Memory B cell (primary cell): ENCODE measurements at places on chromosomes 3 and 15.

DNA sequence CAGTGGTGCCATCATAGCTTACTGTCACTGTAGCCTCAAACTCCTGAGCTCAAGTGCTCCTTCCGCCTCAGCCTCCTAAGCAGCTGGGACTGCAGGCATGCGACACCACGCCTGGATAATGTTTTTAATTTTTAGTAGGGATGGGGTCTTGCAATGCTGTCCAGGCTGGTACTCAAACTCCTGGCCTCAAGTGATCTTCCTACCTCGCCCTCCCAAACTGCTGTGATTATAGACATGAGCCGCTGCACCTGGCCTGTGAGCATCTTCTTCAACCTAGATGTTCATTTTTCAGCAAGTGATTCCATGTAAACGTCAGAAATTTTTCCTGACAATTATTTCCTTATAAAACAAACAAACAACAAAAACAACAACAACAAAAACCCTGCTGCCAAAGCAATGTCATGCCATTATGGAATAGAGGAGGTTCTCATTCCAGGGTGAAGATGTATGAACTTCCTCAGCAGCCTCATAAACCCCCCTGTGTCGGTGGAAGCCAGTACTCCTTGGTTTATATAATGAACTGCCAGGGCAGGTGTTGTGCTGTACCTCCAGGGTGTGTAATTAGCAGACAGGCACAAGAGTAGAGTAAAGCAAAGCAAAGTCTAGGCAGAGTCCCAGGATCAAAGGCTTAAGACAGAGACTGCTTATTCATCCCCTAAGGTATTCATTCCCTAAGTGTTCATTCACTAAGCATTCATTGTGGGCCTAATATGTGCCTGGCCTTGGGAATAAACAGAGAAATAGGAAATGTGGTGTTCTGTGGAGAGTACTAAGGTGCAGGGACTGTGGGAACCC lies 44.6 kb downstream of the NR2C2 start:
- H3K4me1 ChIP-seq, result peaks cover 32% of the 10 kb centered on the region
- H3K27me3 ChIP-seq, result no peaks in the 10 kb centered on the region
- peaks cover 2% of the 10 kb centered on the region for H3K36me3 ChIP-seq
- peak overlapping the region; percentile 76 for H3K27ac ChIP-seq
- DNase-seq, result no peak

- H3K27me3 ChIP-seq, result peaks cover 9% of the 10 kb centered on the region
- H3K4me3 ChIP-seq, result no peak overlapping the region
- DNase-seq, result no peak
- no peak overlapping the region for H3K27ac ChIP-seq
Observed at GRCh38 chr3:141148770-141149169, 82.9 kb upstream of the PXYLP1 start.

DNA sequence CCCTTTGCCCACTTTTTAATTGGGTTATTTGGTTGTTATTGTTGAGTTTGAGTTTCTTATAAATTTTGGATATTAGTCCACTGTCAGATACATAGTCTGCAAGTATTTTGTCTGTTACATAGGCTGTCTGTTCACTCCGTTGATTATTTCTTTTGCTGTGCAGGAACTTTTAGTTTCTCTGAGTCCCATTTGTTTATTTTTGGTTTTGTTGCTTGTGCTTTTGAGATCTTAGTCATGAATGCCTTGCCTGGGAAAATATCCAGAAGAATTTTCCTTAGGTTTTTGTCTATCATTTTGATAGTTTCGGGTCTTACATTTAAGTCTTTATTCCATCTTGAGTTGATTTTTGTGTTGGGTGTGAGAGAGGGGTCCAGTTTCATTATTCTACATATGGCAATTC lies 254.5 kb downstream of the NLGN1 start:
- no peak overlapping the region for H3K27ac ChIP-seq
- DNase-seq, result no peak
- no peak overlapping the region for H3K4me3 ChIP-seq
- H3K4me1 ChIP-seq, result no peaks in the 10 kb centered on the region
- no peaks in the 10 kb centered on the region for H3K27me3 ChIP-seq
- no peaks in the 10 kb centered on the region for H3K36me3 ChIP-seq

- peaks cover 6% of the 10 kb centered on the region for H3K4me1 ChIP-seq
- H3K27ac ChIP-seq, result no peak overlapping the region
- H3K27me3 ChIP-seq, result no peaks in the 10 kb centered on the region
- DNase-seq, result no peak
- no peaks in the 10 kb centered on the region for H3K36me3 ChIP-seq
Observed at GRCh38 chr3:101964861-101965260, 115.5 kb downstream of the NFKBIZ start.

DNA sequence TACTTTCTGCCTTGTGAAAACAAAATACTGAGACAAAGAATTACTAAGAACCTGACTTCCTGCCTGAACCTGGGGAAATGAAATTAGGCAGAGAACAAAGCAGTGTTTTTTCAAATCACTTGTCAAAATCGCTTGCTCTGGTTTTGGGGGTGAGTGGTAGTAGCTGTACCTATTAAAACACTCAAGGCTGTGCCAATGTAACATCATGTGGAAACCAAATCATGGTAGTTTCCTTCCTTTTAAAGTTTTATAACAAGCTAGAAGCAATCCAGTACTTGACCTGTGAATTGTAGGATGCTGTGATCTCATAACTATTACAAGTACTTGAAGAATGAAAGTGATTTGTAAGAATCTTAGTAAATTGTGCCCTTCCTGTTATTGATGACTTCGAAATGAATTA lies 6.7 kb downstream of the CMTM8 start:
- no peak for DNase-seq
- H3K27me3 ChIP-seq, result peaks cover 3% of the 10 kb centered on the region
- no peak overlapping the region for H3K27ac ChIP-seq
